ENCODE measurements at places on chromosomes 2 and 18. TPM values are rescaled to one million over a fixed set of nuclear protein-coding genes. Genes with fewer than 3 reads are reported as not detected.

The HRH4 gene
- total RNA-seq: not detected

The CXCR1 gene
- total RNA-seq: not detected

The POTEJ gene
- total RNA-seq: not detected

GRCh38 chr2:209773377-209773776 lies 1.7 kb downstream of the UNC80 start:
- H3K27ac ChIP-seq: no peak overlapping the region
- H3K27me3 ChIP-seq: no peaks in the 10 kb centered on the region
- DNase-seq: no peak
- no peaks in the 10 kb centered on the region for H3K4me1 ChIP-seq
- H3K36me3 ChIP-seq: no peaks in the 10 kb centered on the region
- H3K4me3 ChIP-seq: no peak overlapping the region

Measured in breast epithelium (tissue), 4 donors.